ENCODE measurements at places on chromosomes 3 and 15. TPM values are rescaled to one million over a fixed set of nuclear protein-coding genes. Genes with fewer than 3 reads are reported as not detected.

GRCh38 chr3:100614941-100615340 is 5.5 kb downstream of the ADGRG7 start:
- no peak for DNase-seq

- no peak for DNase-seq
These were observed 551.3 kb downstream of the NSUN3 start for GRCh38 chr3:94614192-94614591.

- no peak for DNase-seq
These were observed 65.0 kb downstream of the ANP32A start for GRCh38 chr15:68755731-68756130.

The CACNA2D3 gene
- not detected for total RNA-seq

- DNase-seq, result no peak
These were observed 188.4 kb downstream of the ABHD5 start for GRCh38 chr3:43879166-43879565.

DNA sequence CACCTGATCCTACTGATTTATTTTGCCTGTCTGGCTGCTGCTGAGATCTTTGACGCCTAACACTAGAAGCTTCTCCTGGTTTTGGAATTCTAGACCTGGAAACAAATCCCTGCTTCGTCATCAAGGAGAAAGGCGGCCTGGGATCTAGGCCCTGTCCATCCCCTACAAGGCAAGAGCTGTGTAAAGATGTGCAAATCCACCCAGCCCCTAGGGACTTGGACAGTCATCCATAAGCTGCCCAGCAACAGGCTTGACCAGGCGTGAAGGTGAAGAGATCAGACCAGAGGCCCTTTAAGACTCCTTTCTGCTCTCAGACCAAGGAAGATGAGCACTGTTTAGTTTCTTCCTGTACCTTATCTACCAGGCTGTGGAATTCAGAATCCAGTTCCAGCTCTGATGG is 32.2 kb downstream of the SLC41A3 start:
- DNase-seq, result no peak

DNA sequence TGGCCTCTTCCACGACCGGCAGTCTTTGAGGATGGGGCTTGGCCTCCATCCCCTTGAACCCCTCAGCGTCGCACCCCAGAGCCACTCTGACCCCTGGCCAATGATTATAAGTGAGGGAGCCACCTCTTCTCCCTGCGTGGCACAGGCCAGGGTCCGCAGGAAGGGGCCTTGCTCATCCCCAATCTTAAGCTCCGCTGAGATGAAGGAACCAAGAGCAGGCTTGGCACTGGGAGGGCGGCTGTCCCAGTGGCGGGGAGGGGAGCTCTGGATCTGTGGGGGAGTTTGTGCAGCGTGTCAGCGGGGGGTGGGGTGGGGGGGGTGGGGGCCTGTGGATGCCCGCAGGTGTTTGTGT is 13.8 kb upstream of the ADPGK start:
- DNase-seq, result no peak

DNA sequence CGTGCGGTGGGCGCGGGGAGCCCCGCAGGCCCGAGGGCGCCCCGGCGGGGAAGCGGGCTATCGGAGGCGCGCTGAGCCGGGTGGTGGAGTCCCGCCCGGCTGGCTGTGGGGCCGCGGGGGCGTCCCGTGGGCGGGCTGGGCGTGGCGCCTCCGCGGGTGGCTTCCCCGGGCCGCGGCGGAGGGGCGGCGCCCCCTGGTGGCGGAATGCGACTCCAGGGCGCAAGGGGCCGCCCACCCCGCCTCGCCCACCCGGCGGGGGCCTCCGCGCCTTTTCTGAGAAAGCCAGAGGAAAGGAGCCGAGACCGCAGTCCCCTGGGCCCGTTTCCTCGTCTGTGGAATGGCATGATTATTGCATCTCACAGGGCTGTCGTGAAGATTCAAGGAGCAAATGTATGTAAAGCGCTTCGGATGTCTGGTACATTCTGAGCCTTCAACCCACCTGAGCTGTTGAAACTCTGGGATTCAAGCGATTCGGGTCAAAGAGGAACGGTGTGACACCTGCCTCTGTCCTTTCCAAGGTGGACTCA is 31.9 kb upstream of the RAB6B start:
- peak; percentile 82 for DNase-seq

DNA sequence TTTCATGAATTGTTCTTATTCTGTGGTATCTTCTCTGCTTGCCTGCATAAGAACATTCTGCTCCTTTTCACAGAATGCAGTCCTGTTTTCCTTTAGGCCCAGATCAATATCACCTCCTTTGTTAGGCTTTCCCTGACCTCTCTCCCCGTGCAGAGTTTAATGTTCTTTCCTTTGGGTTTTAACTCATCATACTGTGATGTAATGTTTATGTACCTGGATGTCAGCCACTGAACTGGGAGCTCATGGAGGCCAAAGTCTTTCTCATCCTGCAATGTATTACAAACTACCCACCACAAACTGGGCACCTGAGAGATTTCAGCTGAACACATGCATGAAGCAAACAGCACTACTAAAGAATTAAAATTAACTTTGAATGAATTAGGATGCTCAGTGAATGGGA is 192.8 kb upstream of the RORA start:
- DNase-seq, result no peak

DNA sequence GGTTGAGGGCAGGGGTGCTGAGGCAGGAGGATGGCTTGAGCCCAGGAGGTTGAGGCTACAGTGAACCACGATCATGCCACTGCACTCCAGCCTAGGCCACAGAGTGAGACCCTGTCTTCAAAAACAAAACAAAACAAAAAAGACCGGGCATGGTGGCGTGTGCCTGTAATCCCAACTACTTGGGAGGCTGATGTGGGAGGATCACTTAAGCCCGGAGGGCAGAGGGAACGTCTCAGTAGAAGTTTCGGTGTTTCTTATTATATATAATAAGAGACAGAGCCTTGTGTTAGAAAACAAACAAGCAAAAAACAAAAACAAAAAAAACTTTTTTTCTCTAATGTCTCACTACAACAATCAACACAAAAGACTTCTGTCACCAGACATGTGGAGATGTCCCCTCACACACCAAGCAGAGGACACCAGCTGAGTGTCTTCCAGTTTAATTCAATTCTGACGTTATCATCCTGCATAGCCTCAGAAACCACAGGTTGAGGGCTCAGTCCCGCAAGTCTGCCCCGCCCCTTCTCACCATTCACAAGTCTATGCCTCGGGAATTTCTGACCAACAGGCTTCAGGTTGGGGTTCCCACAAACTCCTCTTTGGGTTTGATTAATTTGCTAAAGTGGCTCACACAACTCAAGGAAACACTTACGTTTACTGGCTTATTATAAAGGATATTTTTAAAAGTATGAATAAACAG is 24.0 kb upstream of the EIF4A2 start:
- DNase-seq, result no peak

DNA sequence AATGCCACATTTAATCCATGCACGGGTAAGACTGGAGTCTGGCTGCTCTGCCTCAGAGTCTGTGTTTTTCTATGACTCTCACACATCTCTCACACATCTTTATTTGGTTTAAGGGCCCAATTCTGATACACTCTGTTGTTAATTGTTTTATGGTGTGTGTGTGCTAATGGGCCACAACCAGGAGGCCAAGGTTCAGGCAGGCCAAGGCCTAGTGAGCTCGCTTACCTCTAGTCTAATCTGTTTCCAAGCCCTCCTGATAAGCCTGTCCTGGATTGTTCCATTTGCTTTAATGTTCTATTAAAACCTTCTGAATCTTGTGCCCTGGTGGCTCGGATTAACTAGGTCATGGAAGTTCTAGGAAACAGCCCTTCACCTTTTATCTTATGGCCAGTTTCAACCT is 445.4 kb upstream of the DPH6 start:
- DNase-seq, result no peak

All from naive thymus-derived CD4-positive, alpha-beta T cell (primary cell).